ENCODE measurements at places on chromosomes 4 and X.

GRCh38 chr4:136106753-136107152 lies 1425.5 kb downstream of the PCDH18 start:
- no peak for DNase-seq

GRCh38 chr4:176238826-176239225 lies 30.2 kb downstream of the ASB5 start:
- no peak for DNase-seq

DNA sequence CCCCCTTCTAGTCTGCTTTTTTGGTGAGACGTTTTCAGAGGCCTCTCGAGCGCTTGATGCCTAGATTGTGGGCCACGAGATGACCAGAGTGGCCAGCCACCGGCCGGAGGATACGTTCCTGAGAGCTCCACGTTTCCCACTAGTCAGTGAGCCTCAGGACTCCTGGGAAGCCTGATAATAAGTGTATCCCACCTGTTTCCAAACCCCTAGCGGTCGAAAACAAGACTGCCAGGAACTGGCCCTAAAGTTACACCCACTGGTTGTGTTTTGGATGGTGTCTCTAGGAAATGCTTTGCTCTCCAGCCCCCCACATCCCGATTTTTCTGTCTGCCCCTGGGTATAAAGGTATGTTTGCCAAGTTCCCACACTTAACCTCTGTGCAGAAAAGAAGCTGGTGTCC lies 4.6 kb upstream of the RS1 start:
- DNase-seq: peak; percentile 41

- no peak for DNase-seq
Observed at GRCh38 chrX:76184276-76184675, 11.4 kb downstream of the PBDC1 start.

DNA sequence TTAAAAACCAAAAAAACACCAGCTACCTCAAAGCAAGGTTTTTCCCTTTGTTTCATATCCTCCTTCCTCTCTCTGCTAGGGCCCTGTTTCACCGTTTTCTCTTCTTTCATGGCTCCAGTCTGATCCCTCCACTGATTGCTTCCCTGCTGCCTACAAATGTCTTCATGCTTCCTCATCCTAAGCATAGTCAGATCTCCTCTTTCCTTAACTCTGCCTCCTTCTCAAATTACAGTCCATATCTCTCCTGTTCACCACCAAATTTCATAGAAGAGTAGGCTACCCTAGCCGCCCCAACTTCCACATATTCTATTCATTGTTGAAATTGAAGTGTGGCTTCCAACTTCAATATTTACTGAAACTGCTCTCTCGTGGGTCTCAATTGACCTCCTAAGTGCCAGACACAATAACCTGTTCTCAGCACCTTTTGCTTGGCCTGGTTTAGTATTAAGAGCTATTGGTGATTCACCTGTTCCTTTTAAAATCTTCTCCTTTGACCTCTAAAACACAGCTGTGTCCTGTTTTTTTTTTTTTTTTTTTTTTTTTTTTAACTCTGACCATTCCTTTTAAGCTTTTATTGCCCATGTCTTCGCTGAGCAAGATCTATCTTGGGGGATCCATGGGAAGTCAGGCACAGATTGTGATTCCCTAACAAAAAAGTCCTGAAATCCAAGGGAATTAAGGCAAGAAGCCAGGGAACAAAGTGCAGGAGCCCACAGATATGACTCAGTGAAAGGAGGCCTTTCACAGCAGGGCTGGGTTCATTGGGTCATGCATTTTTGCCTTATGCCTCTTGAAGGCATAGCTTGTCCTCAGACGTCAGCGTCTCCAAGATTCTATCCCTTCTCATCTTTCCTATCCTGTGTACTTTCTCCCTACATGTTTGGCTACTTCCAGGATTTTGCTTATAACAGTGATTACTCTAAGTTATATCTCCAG lies 85.4 kb downstream of the RPS3A start:
- peak; percentile 37 for DNase-seq

DNA sequence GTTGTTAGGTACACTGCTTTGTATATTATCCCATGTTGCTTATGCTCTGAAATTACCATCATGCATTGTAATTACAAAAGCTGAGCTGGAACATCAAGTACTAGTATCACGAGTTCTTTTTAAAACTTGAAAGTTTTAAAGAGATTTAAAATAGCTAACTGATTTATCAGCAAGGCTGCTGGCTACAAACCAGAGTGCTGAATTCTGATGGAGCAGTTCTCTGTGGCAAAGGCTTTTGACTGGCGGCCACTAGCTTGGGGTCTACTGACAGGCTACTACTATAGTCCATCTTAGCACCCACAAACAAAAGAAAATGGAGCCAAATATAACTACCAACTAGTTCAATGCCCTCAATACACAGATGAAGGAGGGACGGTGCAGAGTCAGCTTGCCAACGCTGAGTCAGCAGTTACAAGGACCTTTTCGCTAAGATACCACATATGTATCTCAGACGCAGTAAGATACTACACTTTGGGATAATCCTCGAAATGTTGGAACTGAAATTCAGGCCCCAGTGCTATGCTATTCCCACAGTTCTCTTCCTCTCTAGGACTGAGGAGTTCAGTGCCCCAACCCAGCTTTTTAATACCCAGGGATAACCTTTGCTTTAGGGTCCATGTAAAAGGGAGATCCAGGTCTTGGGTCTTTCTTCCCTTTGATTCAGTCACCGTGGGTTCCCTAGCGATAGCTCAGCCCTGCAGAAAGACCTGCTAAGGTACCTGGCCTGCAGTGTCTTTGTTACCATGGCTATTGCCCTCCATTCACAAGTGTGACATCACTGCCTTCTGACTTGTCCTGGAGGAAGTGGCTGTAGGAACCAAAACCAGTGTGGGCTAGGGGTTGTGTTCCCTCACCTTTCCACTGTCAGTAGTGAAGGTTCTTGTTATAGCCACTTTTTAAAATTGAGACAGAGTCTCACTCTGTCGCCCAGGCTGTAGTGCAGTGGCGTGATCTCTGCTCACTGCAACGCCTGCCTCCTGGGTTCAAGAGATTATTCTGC lies 22.8 kb downstream of the MFAP3L start:
- DNase-seq: no peak

GRCh38 chr4:88610771-88611170 lies 18.5 kb downstream of the HERC3 start:
- DNase-seq: peak; percentile 27

DNA sequence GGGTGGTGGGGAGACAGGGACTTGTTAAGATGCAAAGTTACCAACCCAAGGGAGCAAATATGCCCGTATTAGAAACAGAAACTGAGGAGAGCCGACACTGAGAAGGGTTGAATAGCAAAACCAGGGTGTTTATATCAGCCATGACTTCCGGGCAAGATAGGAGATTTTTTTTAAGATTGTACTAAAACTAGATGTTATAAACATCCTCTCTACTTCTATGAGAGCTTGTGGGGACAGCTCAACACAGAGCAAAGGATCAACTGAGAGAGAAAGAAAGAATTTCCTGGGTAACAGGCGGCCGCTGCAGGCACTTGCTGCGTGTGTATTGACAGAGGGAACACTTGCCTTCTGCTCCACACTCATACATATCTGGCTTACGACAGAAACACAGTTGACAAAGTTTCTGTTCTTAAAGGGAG lies 49.1 kb upstream of the FBXW7 start:
- DNase-seq: no peak

GRCh38 chr4:1113311-1114009 lies at the start of gene RNF212:
TSS of gene RNF212 (minus strand) at chr4:1113564. CDS start at chr4:1113464, 100 bp downstream.
- DNase-seq: no peak

DNA sequence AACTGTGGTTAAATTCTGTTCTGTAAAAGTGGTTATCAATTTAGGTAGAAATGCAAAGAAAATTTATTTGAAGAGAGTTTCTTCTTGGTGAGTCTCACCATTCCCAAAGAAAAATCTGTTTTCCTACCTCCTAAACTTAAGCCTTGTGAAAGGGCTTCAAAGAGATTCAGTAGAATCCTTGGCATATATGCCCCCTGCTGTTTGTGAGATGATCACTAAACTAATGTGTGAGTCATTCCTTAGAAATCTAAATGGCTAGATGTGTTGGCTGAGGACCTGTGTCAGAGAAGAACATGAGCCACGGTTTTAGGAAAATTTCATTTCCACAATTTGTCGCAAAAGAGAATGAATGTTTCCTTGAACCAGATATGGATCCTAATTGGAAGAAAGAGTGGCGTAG lies 260.9 kb downstream of the SLC7A11 start:
- no peak for DNase-seq

DNA sequence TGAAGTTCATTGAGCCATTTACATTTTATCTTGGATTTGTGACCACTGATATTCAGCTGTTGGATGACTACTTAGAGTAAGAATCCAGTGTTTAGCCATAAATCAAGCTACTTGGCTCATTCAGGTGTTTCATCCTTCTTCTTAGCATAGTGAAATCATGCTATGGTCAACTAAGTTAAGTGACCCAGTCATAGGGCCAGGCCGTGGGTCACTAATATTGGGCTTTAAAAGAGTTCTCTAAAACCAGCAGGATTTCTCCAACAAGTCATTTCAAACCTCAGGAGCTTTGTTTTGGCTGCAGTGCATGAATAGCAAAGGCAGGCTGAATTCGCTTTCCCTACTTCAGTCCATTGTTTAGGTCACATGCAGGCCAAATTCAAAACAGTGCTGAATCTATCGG lies 181.0 kb downstream of the MAML3 start:
- no peak for DNase-seq

DNA sequence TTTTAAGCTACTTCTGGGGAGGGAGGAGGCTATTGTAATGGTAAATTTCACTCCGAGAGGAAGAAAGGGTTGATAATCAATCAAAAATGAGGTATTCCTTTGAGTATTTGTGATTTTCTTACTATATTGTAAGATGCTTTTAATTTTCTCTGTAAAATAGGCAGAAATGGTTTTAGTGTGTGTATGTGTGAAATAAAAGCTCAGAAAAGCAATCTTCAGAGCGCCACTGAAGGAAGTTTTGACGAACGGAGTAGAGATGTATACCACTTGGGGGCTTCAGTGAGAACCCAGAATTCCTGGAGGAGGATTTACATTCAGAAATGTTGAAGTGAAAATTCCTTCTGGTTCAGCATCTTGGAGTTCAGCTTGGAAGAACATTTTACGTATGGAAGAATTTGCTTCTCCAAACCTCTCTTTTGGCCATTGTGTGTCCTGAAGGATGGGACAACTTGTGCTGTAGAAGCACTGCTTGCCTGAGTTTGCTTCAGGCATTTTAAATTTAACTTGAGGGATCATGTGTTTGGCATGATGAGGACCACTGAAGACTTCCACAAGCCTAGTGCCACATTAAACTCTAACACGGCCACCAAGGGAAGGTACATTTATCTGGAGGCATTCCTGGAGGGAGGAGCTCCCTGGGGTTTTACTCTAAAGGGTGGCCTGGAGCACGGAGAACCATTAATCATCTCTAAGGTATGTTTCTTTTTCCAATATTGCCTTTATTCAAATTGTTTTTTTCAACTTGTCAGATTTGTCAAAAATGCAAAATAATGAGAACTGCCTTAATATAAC lies 695 bp downstream of the SHROOM3 start:
- no peak for DNase-seq

DNA sequence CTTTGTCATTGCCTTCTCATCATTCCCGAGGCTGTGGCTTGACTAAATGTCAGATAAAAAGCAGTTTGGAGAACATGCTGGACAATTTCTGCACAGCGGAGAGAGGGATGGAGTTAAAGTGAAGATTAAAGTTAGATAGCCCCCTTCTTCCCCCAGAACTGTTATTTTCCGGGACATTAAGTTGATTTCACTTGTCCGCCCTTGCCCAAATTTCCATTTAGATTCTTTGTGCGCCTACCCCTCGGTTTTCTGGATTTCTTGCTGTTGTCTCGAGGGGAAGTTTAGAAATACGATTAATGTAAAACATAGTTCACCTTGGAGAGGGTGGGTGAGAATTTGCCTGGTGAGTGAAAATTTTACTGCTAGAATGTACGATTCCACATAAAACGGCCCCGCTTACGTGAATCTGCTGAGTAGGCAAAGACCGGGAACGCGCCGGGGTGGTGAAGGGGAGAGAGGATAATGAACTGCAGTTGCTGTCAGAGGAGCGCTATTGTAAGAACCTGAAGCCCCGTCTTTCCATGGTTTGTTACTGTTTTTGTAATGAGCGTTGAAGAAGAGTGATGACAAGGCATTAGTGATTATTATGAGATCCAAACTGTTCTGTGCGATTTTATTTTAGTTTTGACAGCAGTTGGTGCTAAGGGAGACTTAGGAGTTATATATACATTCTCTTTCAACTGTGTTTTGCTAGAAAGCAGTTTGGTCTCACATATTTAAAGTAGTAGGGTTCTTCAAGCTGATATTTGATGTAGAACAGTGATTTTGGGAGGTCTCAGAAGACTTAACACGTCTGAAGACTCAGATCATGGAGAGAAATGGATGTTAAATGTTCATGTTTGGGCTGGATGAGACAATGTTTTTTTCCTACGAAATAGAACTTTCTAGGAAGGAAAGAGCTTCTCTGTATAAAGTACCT lies 73.0 kb downstream of the AFF1 start:
- peak; percentile 38 for DNase-seq

- DNase-seq: no peak
Observed at GRCh38 chrX:106707771-106708454, 18.6 kb upstream of the RNF128 start.

DNA sequence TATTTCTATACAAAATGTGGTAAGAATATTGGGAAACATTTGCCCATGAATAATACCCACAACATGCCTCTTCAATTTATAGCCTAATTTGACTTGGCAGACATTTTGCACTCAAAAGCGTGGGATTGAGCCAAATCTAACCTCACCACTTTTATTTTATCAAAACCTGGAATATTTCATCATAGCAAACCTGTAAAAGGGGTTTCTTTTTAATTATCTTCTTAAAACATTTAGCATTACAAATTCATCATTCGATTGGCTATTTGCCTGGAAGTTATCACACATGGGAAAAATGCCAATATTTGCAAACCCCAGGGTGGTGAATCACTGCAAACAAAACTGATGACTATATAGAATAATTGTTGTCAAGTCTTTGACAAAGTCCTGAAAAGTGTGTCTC lies 56.2 kb downstream of the VCX3B start:
- DNase-seq: no peak

GRCh38 chr4:73974352-73974751 lies 7.5 kb downstream of the PF4 start:
- DNase-seq: no peak

DNA sequence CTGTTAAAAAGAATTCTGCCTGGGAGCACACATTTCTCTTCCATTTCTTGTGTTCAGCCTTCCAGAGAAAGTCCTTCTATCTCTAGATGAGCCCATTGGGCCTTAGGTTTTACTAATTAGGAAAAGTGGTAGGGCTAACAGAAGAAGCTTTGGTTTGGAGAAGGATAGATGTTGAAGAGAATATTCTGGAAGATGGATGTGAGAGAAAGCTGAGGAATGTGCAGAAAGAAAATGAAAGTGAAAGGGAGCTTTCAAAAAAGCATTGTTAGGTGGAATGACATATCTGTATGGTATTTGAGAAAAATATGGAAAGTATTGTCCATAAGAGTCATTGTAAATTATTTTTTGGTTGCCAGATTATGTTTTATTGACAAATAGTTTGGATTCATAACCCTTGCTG lies 474.8 kb upstream of the SLIT2 start:
- DNase-seq: peak; percentile 46

- DNase-seq: no peak
Observed at GRCh38 chr4:3445111-3445820, 3.5 kb downstream of the HGFAC start.
